Pancreas (tissue), 10 donors: ENCODE measurements at places on chromosomes 12 and 14.

DNA sequence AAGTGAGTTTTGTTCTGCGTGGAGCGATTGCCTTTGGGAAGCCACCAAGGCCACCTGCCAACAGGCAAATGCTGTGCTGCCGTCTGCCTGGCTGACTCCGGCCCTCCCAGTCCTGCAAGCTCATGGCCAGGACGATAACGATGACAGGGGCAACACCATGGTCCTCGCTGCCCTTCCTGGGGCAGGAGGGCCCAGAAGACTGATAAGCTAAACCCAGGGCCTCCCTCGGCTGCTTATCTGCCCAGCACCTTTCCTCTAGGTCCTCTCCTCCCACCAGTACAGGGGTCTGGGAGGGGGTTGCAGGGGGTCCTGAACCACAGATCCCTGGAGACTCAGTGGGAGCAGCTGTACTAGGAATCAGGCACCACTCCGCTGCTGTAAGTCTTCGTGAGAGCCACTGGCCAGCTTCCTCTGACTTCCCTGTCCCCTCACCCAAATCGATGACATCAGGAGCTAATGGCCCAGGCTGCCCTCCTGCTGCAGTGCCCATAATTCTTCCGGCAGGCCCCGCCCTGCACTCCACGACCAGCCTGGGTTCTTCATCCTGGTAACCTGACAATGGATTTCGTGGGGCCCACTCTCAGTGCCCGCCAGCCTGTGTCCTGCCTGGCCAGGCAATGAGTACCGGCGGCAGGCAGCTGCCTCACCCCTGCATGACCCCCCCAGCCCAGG, 5.1 kb downstream of the ANKRD9 start:
- no peak for DNase-seq

DNA sequence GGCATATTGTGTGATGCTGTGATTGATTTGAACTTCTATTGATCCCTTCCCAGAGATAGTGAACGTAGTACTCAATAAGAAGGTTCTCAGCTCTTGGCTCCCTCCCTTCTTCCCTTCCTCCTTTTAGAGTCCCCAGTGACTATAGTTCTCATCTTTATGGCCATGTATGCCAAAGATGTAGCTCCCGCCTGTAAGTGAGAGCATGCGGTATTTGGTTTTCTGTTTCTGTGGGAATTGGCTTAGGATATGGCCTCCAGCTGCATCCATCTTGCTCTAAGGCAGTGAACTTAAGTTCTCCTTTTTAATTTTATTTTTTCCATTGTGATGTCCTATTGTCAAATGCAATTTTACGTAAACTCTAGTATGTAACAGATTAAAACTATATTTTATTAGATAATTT, 109.5 kb downstream of the AEBP2 start:
- DNase-seq = no peak

- no peak for DNase-seq
Observed at GRCh38 chr12:70258605-70259403, 15.6 kb downstream of the CNOT2 start.

DNA sequence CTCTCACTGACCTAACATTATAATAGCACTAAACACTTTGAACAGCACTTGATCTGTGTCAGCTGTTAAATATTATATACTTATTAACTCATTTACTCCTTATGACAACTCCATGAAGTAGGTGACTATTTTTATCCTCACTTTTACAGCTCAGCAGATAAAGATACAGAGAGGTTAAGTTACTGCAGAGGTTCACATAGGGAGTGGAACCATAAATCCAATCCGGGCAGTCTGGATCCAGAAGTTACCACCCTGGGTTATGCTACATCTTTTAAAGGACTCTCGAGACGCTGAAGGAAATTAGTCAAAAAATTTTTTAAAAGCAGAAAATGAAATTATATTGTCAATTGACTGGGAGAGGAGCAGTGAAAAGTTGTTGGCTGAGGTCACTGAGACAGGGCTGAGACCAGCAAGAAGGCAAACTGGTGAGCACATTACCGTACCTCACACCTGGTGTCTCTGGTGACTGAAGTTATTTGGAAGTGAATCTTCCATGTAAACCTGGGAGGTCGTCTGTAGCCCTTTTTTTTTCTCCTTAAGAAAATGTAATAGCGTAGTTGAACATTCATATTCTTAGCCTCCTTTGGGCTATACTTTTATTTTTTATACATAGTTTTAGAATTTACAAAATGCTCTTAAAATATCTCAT, 1.2 kb upstream of the RIMKLB start:
- no peak for DNase-seq

DNA sequence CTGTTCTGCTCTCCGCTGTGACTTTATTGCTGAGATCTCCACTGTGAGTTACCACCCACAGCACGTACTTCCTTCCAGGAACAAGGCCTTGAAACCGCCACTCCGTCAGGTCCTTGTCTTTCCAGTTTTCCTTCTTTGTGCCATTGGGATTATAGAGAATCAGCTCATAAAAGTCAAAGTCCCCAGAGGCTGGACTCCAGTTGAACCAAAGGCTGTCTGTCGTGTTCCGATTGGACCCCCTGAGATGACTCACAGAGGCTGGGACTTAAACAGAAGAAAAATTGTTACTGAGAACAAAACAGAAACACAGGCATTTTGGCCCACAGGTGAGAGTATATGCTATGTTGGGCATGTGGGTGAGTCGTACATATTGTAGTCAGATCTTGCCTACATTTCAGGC, 76.6 kb downstream of the PTPRB start:
- no peak for DNase-seq

- no peak for DNase-seq
Observed at GRCh38 chr12:120006258-120006975, 17.4 kb downstream of the BICDL1 start.

DNA sequence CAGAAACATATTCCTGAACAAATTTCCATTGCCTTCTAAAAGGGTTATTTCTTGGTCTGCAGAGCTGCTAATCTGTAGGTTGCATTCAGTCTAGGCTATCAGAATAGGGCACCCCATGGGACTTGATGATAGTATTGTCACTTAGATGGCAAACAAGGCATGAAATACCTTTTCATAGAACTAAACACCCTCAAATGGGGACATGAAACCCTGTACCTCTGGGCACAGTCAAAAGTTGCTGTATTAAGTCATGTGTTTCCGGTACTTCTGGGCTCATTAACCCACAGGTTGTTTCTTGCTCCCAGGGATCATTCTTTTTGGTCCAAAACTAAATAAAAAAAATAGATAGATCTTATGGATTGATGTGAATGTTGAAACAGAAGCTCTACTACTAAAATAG, 930.4 kb downstream of the NRXN3 start:
- DNase-seq = no peak

DNA sequence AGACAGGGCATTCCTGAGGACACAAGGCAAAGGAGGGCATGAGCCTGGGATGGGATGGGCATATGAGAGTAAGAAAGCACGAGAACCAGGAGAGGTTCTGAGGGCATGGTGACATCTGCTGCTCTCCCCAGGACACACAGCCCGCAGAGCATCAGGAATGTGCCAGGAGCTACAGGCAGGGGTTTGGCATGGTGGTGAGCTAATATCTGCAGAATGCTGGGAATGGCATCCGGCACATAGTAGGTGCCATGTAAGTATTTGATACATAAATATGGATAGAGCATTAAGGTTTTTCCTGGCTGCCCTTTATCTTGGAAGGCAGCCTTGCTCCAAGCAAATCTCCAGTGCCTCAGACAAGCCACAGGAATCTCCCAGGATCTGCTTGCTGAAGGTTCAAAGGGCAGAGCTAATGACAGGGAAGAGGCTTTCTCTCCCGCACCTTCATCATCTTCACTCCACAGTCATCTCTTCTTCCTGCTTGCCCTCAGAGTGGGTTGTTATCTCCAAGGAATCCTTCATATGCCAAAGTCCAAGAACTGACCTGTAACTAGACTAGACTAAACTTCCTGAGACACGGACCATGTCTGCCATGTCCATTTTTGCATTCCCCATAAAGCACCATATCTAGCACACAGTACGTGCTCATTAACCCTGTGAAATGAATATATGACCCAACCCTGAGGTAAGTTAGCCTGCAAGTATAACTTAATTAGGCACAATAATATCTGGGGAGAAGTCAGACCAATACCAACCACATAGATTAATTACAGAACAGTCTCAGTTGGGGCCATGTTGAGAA, 62.0 kb upstream of the SCN8A start:
- no peak for DNase-seq

DNA sequence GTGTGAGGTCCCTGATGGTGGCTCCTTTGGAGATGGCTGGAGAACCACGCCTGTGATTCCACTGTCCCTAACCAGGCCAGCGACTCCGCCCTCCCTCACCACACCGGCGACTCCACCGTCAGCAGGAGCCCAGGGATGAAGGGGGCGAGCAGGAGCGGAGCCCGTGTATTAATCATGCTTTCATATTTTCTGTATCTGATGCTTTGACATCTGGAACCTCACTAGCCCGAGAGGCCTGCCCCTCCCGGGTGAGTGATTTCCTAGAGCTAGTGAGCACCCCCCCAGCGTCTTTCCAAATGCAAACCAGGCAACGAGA, 69.9 kb downstream of the NOC4L start:
- DNase-seq = no peak
